ENCODE measurements at places on chromosomes 7 and 10. TPM values are rescaled to one million over a fixed set of nuclear protein-coding genes. Genes with fewer than 3 reads are reported as not detected.

DNA sequence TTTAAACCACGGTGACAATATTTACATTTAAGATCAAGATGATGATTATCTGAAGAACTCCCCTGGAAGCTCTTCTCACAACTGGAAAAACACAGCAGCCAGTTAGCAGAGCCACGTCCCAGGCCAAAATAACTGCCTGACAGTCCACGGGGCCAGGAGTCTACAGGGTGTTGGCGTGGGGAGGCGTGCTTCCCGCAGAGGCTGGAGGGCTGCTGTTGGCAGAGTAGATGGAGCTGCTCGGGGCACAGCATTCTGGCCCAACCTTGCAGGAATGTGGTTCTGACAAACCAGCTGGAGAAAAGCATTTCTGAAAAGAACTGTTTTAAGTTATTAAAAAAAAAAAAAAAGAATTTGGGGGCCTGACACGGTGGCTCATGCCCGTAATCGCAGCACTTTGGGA is 177.9 kb downstream of the EBF3 start:
- no peak for DNase-seq

DNA sequence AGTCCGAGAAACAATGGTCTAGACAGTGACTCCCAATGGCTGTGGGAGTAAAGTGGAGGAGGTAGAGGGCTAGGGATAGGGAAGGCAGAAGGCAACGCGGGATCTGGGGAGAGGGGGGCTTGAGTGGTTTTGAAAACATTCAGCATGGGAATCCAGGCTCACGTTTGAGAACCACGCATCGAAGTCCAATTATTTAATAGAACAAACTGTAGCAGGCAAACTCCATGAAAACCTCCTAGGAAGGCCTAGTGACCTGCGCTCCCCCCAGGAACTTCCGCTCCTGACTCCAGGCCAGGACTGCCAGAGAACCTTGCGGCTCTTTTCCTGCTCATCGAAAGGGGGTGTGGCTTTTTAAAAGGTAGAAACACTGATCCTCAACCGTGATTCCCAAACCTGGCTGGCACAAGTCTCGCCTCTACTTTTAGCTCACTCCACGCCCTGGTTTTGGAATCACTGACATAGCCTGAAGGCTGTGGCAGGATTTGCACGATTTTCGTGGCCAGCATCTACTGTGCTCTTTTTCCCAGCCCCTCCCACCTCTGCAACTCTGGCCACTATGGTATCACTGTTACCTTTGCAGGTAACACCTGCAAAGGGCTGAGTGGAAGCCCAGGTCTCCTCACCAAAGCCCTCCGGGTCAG is 43.4 kb downstream of the MYOF start:
- peak; percentile 58 for DNase-seq

GRCh38 chr10:10915215-10915614 is 102.5 kb upstream of the CELF2 start:
- no peak for DNase-seq

Gene OR9A2
- total RNA-seq: not detected

Gene ADAM22
- 3.7 TPM for total RNA-seq

Gene CNPY1
- not detected for total RNA-seq

Gene LIPN
- total RNA-seq: not detected

Gene ADRB1
- total RNA-seq: 1.5 TPM

Gene NME8
- not detected for total RNA-seq

Gene ASB10
- not detected for total RNA-seq

Measured in mucosa of descending colon (tissue), 3 donors.